Bronchus fibroblast of lung (primary cell): ENCODE measurements at places on chromosomes 2 and 18. TPM values are rescaled to one million over a fixed set of nuclear protein-coding genes. Genes with fewer than 3 reads are reported as not detected.

Gene GKN1
- not detected in 2 replicates for total RNA-seq

Gene NGEF
- total RNA-seq = 1.9 and 2.2 TPM in 2 replicates

Gene NOSTRIN
- under 0.01 TPM in 1 of 2 replicates, not detected in the other for total RNA-seq

Gene POTEJ
- not detected in 2 replicates for total RNA-seq

Gene RPRM
- not detected in 2 replicates for total RNA-seq

Gene ALPG
- total RNA-seq = not detected in 2 replicates

Gene ARHGAP15
- not detected in 2 replicates for total RNA-seq

Gene CHRND
- not detected in 2 replicates for total RNA-seq

Gene LHCGR
- not detected in 2 replicates for total RNA-seq

Gene ABCB11
- total RNA-seq = not detected in 2 replicates

Gene NEU2
- total RNA-seq = not detected in 2 replicates

Gene SPC25
- 12.9 and 14.8 TPM in 2 replicates for total RNA-seq

Gene PREPL
- 19.0 and 20.7 TPM in 2 replicates for total RNA-seq
